Articular chondrocyte of knee joint (primary cell): ENCODE measurements at places on chromosomes 11 and 22. TPM values are rescaled to one million over a fixed set of nuclear protein-coding genes. Genes with fewer than 3 reads are reported as not detected.

Gene SCGB1C1
- total RNA-seq: not detected in 2 replicates

Gene CHRDL2
- total RNA-seq: 0.39 TPM in 1 of 2 replicates, not detected in the other

Gene KCNE3
- 1.2 and 1.7 TPM in 2 replicates for total RNA-seq

Gene TRIM22
- 39.1 and 76.3 TPM in 2 replicates for total RNA-seq
